ENCODE measurements at places on chromosomes 7 and 10.
A peak's percentile ranks its signal among the peaks of the same experiment; 100 is the strongest.

- no peak for DNase-seq
These were observed 323.4 kb upstream of the SEMA3D start for GRCh38 chr7:85510287-85510686.

- DNase-seq: no peak
These were observed 476.1 kb downstream of the IPMK start for GRCh38 chr10:57791546-57791945.

DNA sequence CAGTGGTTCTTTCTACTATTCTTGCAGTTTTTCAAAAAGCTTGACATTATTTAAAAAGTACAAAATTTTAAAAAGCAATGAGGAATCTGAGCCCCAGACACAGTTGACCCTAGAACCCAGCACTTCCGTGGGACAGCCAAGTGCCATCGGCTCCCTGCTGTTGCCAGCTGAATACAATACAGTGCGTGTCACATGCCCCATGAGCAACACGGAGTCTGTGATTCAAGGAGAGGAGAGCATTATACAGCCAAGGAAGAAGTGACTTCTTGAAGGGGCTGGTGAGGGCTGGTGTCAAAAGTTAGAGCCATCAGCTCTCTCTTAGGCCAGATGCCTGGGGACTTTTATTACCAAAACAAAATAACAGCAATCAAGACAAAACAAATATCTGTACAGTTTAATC lies 123.0 kb upstream of the FGFR2 start:
- DNase-seq: no peak

GRCh38 chr10:73763343-73763742 lies 18.5 kb upstream of the CHCHD1 start:
- DNase-seq: no peak

DNA sequence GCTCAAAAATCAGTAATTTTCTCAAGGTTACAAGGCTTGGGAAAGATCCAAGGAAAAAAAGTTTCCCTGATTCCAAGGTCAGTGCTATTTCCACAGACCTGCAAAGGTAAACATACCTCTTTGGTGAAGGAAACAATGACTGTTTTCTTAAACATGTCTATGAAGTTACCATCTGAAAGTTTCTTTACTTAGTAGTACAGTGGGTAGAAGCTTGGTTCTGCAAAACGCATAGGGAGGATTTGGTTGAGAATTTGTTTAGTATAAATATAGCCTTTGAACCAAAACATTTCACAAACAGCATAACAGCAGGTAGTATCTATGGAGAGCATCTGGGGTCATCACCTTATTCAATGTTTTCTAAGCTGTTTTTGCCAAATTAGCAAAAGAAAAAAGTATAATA lies 169.6 kb downstream of the CCSER2 start:
- DNase-seq: no peak

DNA sequence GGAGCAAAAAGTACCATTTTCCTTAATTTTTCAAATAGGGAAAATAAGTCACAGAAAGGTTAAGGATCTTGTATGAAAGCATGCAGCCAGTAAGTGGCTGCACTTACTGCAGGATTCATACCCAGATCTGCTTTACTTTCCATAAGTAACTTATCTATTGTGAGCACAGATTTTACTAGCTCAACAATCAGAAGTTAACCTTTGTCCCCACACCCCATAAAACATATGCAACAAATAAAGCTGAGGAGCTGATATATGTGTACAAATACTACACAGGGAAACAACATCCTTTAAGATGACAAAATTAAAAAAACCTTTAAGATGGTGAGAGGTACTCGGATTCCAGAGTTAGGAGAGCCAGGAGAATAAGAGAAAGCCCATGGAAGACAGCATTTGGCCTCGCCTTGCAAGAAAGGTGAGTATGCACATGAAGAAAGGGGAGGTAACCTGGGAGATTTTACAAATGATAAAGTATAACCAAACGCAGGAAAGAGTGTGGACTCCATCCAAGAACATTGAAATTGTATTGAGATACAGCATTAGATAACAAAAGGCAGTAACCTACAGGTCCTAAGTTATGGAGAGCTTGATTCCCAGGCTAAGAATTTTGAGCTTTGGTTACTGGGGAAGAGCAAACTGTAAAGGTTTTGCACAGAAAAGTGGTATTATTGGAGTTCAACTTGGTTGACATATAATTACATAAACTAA lies 87.1 kb downstream of the ITGB8 start:
- DNase-seq: no peak

GRCh38 chr7:936386-937054 lies 18.0 kb downstream of the ADAP1 start:
- peak; percentile 70 for DNase-seq

DNA sequence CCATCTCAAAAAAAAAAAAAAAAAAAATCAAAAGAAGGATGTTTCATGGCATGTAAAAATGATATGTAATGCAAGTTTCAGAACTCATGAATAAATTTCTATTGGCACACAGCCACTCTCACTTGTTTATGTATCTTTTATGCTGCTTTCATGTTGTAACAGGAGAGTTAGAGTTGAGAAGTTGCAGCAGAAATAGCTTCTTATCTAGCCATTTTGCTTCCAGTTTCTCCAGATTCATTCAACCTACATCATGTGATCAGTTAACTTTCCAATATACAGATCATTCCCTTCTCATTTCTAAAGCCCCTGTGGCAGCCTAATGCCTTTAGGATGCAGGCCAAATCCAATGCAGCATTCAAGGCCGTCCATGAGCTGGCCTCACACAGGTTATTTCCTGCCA lies 30.4 kb downstream of the ZNF786 start:
- no peak for DNase-seq

DNA sequence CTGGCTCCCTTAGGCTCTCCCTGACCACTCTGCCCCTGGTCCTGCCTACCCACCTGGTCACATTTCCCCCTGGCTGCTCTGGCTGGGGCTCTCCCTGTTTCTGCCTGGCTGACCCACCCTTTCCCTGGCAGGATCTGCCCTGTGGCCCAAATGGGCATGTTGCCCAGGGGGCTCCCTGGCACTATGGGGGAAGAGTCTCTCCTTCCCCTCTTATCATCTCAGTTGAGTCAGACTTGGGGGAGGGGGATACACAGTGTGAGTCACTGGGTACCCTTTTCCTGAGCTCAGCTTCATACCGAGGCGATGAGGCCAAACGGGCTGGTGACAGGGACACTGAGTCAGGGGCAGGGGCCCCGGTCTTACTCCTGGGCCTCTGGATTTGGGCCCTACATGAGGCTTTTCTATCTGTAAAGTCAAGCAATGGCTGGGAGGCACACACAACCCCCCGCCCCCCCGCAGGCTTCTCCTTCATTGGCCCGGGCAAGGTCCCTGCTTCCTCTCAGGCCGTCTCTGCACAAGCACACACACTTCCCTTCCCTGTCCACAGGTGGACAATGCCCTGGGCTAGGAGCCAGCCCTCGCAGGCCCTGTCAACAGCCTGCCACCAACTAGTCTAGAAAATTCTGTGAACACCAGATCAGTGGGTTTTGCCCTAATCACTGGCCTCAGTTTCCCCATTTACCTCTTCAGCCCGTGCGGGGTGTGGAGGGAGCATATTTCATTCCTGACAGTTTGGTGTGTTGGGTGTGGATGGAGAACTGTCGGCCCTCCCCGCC lies 627 bp upstream of the FLNC start:
- peak; percentile 90 for DNase-seq

GRCh38 chr10:131954356-131954965 lies 27.3 kb downstream of the BNIP3 start:
- DNase-seq: no peak

DNA sequence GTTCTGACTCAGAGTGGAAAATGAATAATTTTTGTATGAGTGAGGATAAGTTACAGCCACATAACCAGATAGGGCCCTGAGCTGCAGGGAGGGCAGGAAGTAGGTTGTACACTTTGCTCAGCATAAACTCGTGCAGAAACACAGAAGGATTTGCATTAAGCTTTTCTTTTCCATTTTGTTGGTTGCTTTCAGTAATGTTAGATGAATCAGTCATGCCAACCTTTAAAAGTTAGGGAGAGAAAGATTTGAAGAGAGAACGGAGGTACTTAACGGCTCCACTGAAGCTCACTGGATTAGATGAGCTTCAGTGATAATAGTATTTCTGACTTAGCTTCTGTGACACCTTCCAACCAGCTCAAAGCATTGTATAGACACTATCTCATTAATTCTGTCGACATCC lies 348.1 kb downstream of the GATA3 start:
- DNase-seq: peak; percentile 43

DNA sequence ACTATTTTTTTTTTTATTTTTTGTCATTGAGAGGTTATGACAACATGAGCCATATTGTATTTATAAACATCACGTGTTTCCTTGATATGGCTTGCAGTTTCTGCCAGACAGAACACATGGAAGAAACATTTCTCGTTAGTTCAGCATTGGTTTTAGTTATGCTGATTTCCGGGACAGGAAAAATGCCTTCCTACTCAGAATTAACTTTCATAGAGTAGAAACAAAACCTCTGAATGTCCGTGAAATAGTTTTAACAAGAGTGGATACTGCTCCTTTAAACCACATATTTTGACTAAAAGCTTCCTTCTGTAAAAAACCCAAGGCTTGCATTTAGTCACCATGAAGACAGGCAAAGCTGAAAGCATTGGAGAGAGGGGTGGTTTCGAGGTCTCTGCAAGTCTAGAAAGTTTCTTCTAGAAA lies 240.4 kb downstream of the KIAA1217 start:
- DNase-seq: peak; percentile 25

- DNase-seq: no peak
These were observed 118.8 kb upstream of the LYZL2 start for GRCh38 chr10:30748152-30748973.

GRCh38 chr10:47145290-47145934 lies 154.6 kb upstream of the GDF10 start:
- DNase-seq: peak; percentile 42

DNA sequence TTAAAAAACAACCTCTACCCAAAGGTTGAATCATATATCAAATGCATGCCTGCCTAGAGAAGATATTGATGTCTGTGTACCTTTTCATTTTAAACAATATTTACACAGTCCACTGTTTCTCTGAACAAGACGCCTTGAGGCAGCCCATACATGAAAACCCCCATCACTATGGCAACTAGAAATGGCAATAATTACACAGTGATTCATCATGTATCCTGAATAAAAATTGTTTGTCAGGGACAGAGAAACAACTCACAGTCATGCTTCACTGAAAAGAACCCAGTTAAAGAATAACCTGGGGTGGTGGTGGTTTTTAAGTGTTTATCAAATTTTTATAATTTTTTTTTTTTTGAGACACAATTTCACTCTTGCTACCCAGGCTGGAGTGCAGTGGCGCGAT lies 19.7 kb downstream of the DNAJC12 start:
- DNase-seq: peak; percentile 86

DNA sequence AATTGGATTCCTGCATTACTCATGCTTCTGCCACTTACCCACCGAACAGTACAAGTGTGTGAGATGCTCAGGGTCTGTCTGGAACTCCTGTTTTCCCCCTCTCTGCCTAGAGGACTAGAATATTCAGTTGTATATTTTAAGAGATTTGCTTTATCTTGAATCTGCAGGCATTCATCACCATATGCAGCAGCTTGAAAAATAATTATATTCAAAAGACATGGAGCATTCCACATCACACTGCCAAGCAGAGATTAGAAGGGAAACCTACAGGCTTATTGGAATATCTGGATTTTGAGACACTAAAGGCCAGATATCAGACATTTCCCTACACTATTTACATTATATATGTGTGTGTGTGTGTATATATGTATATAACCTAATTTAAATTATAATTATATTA lies 382.8 kb upstream of the POM121L12 start:
- DNase-seq: no peak

GRCh38 chr7:118758582-118758981 lies 534.1 kb downstream of the ANKRD7 start:
- no peak for DNase-seq

DNA sequence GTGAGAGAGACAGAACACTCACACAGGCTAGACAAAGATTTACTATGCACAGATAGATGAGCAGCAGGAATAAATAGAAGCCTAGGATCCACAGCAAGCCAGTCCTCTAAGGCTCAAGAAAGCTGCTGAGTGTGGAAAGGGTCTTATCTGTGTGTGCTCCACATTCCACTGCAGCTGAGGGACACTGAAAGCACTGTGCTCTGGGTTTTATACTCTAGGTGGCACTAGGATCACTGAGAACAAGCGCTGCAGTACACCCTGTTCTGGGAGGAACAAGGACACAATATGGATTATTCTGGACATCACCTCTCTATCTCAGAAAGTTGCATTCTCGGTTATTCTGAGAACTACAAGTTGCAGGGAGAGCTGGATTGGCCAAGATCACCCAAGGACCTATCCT lies 4.9 kb upstream of the KLHL7 start:
- DNase-seq: no peak

GRCh38 chr7:156614434-156615264 lies 25.9 kb upstream of the RNF32 start:
- no peak for DNase-seq

- peak; percentile 56 for DNase-seq
These were observed 371.9 kb downstream of the PHF14 start for GRCh38 chr7:11345621-11346020.

DNA sequence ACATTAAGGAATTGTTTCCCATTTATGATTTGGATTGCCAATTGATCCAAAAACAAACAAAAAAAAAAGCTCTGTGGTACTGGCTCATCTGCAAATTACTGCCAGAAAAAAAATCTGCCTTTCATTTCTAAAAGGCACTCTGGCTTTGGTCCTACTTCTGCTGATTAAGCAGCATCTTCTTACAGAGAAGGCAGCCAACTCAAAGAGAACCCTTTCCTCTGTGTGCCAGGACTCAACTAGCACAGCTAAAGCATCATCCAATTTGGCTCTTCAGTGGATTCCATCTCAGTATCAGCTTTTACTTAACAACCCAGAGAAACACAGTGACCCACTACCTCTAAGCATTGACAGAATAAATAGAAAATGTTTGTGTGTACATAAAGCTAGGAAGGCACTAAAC lies 80.6 kb downstream of the GSAP start:
- no peak for DNase-seq

DNA sequence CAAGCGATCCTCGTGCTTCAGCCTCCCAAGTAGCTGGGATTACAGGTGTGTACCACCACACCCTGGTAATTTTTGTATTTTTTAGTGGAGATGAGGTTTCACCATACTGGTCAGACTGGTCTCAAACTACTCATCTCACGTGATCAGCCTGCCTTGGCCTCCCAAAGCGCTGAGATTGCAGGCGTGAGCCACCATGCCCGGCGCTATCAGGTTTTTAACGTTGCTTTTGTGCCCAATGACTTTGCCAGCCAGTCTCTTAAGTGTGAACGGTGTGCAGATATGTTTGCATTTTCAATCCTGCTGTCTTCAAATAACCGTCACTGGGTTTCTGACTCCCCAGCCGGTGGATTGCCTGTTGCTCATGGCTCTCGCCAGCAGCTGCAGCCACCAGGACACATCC lies 201.8 kb upstream of the PPP2R2D start:
- DNase-seq: no peak

GRCh38 chr10:109820620-109821405 lies 102.5 kb downstream of the XPNPEP1 start:
- DNase-seq: no peak
